Activated naive CD8-positive, alpha-beta T cell treated with anti-CD3 and anti-CD28 coated beads, Interleukin-2, amount 10 ng/mL, durations not matched to agents 7 days and 5 days (primary cell): ENCODE measurements at places on chromosomes 2 and 18.
A peak's percentile ranks its signal among the peaks of the same experiment; 100 is the strongest.

DNA sequence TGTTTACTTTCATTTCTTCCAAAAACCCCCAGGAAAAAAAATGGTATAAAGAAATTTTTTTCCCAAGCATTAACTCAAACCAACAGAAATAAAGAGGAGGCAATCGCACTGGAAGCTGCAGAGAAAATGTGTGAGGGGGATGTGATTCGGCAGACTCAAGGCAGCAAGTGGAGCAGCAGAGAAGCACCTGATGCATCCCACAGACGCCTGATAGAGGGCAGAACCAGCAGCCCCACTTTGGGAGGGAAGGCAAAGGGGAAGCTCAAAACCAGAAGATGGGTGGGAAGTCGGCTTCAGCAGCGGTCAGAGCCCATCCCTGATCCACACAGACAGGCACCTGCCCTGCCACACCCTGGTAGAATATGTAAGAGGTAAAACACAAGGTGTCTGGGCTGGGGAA, 12.6 kb downstream of the FTCDNL1 start:
- DNase-seq: no peak

DNA sequence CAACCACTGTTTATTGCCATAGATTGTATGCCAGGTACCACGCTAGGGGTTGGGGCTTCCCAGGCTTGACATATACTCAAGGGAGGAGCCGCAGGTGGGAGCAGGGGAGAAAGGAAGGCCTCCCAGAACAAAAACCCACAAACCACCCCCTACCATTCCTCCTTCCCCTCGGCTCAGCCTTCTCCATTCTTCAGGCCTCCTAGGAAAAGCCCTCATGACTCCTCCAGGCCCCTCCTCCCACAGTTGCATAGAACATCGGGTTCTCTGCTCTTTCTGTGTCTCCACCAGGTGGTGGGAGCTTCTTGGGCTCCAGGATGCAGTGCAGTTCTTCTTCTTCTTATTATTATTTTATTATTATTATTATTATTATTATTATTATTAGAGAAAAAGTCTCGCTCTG, 80.3 kb downstream of the ZFP36L2 start:
- DNase-seq: no peak

DNA sequence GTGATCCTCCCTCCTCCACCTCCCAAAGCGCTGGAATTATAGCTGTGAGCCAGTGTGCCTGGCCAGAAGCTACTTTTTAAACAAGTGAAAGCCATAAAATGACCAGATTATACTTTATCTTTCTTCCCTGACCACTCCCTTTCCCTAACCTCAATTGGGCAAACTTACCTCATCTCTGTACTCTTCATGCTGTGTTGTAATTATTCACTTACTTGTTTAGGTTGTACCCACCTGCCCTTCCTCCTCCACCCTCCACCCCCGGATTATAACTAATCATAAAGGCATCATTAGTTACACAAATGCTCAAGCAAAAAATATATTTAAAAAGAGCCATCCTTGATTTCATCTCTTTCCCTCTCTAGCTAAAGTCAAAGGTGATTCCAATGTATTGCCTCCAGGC, 279.9 kb downstream of the SETBP1 start:
- DNase-seq: no peak

GRCh38 chr2:20012282-20013125, at the start of gene MATN3:
Gene MATN3, minus strand, starts transcription at chr2:20012668. Its CDS starts 37 bp downstream, at chr2:20012631.
- peak; percentile 46 for DNase-seq

GRCh38 chr18:28115149-28115550, 61.8 kb downstream of the CDH2 start:
- DNase-seq: no peak

DNA sequence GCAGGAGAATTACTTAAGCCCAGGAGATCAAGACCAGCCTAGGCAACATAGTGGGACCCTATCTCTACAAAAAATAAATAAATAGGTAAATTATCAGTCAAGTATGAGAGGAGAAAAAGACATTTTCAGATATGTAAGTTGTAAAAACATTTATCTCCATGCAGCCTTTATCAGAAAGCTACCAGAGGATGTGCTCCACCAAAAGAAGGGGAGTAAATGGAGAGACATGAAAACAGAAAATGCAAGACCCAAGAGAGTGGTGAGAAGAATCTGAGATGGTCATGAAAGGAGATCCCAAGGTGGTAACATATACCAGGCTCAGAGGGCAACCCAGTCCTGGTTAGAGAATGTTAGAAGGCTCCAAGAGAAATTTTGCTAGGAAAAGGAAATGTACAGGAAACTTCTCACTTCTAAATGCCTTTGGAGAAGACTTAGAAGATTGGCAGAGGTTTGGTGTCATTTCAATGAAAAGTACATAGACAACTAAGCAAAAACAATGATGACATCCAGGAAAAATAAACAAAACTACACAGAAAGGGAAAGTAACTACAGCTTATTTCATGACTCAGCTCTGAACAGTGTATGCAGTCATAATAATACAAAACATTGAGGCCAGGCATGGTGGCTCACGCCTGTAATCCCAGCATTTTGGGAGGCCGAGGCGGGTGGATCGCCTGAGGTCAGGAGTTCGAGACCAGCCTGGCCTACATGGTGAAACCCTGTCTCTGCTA, 19.5 kb downstream of the CIB4 start:
- no peak for DNase-seq

DNA sequence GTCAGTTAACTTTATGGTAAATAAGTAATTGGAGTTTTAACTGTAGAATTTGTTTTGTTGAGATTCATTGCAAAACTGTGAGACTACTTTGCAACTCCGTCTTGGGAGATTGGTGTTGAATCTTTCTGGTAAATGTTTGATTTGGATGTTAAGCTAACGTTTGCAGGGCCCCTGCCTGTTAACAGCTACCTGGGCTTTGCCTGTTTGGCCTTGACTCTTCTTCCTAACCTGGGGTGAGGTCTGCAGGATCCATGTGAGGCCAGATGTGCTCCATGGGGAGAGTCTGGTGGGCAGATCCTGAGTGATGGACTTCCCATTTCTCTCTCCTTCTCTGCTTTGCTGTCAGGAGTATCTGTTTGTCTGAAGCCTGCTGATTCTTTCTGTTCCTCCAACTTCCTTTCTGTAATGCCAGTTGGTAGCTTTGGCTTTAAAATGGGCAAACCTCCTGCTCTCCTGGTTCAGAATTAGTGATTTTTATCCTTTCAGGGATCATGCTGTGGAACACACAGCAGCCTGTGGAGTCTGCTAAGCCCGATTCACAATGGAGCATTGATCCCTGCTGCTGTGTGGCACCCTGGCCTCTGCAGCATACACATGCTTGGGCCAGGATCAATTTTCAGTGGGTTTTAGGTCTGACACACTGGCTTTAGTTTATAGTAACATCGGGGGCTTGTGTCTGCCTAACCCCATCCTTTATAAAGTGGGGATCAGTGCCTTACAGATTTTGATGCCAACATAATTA, 36.3 kb downstream of the PTPRM start:
- DNase-seq: no peak

GRCh38 chr2:78418021-78418420, 607.5 kb upstream of the REG3G start:
- DNase-seq: no peak

GRCh38 chr2:195575016-195575415, 82.0 kb upstream of the SLC39A10 start:
- no peak for DNase-seq

DNA sequence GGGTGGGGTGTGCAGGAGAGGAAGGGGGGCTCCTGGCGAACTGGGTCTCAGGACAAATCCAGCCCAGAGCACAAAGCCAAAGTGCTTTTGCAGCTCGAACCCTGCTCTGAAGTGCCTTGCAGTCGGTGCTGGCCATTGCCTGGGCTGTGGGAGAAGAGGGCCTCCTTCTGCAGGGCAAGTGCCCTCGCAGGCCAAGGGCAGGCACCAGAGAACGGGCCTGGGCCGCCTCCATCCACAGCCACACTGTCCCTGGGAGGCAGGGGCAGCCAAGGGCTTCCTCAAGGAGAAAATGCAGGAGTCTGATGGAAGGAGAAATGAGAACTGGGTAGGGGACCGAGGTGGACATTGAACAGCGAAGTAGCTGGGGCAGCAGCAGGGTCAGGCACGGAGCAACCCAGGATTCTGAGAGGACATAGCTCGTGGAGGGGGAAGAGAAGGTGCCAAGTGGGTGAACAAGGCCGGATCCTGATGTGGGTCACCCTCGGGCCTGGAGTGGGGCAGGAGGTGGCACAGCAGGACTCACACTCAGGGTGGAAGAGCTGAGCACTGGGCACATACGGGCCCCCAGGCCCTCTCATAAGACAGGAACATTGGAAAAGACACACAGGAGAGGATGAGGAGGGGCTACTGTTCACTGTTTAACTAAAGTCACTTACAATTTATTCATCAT, 312.8 kb upstream of the SALL3 start:
- DNase-seq: no peak

GRCh38 chr2:72926368-72926767, 9.0 kb downstream of the EMX1 start:
- DNase-seq: no peak

DNA sequence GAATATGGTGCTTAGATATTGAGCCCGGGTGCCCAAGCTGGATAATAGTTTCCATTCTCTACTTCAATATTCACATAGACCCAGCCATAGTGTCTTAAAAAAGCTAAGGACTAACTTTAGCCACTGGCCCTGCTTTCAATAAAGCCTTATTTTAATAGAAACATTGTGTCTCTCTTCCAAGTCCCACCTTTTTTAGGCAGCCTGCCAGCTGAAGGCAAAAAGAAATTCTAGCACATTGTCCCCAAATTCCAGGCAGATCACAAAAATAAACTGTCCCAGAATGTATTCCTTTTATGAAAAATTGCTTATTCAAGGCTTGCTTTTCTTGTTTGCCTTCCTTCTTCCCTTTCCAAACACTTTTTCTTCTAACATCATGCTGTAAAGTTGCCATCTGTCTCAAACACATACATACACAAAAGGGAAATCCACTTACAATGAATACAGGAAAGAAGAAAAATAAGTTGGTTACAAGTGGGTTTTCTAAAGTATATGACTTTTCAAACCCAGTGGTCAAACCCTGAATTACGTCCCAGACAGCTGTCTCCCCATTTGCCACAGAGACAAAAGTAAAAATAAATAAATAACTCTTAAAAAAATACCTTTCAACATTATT, 778.5 kb downstream of the BCL11A start:
- no peak for DNase-seq

GRCh38 chr2:102585847-102586404, 33.4 kb upstream of the SLC9A2 start:
- DNase-seq: no peak

- DNase-seq: no peak
These were observed 807.4 kb upstream of the POU3F3 start for GRCh38 chr2:104046466-104046865.

DNA sequence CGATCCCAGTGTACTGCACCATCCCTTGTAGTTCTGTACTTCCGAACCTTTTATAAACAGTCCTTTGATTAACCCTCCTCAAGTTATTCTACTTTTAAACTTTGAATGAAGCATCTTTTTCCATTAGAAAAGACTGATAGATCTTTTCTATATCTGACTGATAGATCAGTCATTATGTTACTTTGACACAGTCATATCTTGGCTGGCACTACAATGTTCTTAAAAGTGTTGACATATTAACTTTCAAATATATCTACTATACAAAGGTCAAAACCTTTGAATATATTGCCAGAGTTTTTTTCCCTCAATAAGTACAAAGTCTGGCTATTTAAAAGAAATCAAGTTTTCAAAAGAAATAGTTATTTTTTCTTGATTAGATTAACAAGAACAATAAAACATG, 35.4 kb upstream of the NABP1 start:
- DNase-seq: no peak

DNA sequence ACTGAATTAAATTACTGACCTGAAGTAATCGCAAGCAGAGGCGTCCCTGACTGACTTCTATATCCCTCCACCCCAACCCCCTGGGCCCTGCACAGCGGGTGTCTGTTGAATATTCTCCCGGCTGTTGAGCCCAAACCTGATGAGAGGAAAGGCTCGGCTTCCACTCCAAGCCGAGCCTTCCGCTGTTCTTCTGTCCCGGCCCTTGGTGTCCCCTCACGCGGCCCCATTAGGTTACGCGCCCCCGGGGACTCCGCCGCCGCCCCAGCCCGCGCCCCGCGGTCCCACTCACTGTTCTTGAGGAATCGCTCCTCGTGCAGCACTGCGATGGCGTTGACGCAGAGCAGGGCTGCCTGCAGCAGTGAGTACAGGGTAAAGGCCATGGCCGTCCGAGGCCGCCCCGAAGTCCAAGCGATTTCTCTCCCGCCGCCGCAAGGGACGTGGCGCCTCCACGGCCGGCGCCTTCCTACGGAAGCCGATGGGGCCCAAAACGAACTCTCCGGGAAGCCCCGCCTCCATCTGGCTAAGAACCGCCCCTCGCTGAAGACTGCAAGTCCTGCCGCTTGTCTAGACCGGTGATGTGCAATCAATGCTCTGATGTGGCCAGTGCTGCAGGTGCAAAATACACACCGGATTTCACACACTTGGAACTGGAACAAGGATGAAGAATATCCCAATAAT, at the start of gene IER3IP1:
Gene IER3IP1, minus strand, starts transcription at position 467 of the 678 bp plus-strand sequence. Its CDS starts 87 bp downstream, at position 380.
- peak; percentile 90 for DNase-seq

DNA sequence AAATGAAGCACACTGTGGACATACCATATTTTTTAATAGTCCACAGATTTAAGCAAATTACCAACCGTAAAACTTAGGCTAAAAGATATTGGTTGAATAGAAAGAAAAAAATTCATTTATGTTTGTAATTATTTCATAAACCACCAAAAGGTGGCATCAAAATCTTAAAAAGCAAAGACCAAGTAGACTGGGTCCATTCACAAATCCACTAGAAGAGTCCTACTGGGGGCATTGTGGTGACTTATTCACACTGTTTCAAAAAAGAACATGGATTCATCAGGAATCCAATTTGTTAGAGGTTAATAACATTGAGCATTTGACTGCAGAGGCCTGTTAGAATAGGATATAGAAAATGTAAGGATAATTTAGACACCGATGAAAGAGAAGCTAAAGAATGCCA, 194.9 kb upstream of the KYNU start:
- no peak for DNase-seq

DNA sequence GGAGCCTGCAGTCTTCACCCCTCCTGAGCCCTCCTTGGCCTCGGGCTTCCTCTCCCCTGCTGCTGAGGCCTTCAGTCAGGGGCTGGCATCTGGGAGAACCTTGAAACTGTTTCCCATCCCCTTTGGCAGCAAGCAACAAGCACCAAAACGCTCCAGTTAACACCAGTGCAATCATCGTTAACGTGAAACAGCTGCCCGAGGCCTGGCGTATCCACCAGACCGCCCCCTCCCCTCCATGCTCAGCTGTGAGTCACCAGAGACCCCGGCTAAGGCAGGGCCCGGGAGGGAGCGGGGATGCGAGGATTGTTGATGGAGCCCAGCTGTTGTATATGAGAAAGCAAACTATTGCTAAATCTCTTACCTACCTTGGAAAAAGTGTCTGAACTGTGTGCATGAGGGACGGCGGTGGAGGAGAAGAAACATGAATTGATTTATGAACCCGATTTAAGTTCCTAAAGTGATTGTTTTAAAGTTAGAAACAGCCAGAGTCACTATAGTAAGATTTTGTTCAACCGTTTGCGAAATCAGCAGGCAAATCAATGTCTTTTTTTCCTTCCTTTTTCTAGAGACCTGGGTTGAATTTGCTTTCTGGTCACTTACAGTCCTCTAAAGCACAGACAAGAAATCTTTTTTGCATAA, 5.2 kb downstream of the ZFP36L2 start:
- DNase-seq: peak; percentile 57

DNA sequence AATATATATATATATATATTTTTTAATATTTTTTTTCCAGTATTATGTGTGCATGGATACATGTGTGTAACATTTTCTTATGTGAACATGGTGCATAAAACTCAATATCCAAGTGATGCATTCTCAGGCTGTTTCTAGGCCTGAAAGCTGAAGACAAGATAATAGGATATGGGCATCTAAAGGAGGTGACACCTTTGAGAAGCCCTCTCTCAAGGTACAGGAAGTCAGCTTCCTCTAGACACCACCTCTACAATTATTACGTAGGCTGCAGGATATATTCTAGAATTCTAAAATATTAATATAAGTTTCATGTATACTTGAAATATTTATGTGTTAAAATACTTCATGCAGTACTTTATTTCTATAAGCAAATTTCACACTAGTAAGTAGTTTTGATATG, 327.5 kb downstream of the PTPRM start:
- DNase-seq: no peak
